ENCODE measurements at places on chromosomes 4 and X. TPM values are rescaled to one million over a fixed set of nuclear protein-coding genes. Genes with fewer than 3 reads are reported as not detected.

SPACA5 gene
- total RNA-seq: not detected

DNA sequence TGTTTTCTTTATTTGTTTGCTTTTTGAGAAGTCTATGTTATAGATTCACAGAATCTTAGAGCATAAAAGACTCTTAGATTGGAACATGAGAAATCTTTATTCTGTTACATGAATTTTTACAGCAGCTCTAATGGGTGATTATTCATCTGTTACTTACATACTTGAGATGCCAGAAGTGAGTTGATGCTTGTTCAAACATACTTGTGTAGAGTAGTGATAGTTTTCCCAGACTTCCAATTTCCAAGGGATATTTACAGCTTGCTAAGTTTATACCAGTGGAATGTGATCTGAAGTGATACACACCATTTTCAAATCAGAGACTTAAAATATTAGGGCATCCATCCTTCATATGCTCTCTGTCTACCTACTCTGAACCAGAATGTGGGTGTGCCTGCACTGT lies 252.9 kb upstream of the SMIM31 start:
- H3K36me3 ChIP-seq: no peaks in the 10 kb centered on the region
- H3K4me3 ChIP-seq: no peak overlapping the region
- H3K4me1 ChIP-seq: no peaks in the 10 kb centered on the region
- H3K27ac ChIP-seq: no peak overlapping the region
- DNase-seq: no peak

GRCh38 chrX:149984411-149984810 lies 46.1 kb upstream of the EOLA2 start:
- H3K4me1 ChIP-seq: no peaks in the 10 kb centered on the region
- H3K27me3 ChIP-seq: no peaks in the 10 kb centered on the region
- no peak overlapping the region for H3K27ac ChIP-seq
- no peaks in the 10 kb centered on the region for H3K36me3 ChIP-seq
- no peak for DNase-seq
- no peak overlapping the region for H3K4me3 ChIP-seq

- no peak overlapping the region for H3K4me3 ChIP-seq
- no peaks in the 10 kb centered on the region for H3K36me3 ChIP-seq
- no peak overlapping the region for H3K27ac ChIP-seq
- no peaks in the 10 kb centered on the region for H3K4me1 ChIP-seq
Observed at GRCh38 chrX:122584981-122585380, 599.1 kb upstream of the GRIA3 start.

- no peak for DNase-seq
- no peaks in the 10 kb centered on the region for H3K27me3 ChIP-seq
- no peak overlapping the region for H3K27ac ChIP-seq
- H3K4me1 ChIP-seq: no peaks in the 10 kb centered on the region
- no peak overlapping the region for H3K4me3 ChIP-seq
Observed at GRCh38 chr4:129917651-129918050, 821.7 kb downstream of the C4orf33 start.

DNA sequence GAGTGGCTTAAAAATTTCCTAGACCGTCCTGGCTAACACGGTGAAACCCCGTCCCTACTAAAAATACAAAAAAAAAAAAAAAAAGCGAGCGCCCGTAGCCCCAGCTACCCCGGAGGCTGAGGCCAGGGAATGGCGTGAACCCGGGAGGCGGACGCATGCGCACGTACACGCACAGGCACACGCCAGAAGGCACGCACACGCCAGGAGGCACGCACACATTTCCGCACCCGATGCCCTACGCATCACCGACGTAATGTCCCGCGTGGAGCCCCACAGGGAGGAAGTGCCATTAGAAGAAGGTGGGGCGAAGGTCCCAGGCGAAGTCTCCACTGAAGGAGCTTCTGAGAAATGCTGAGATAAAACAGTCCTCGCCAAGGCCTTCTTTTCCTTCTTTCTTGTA lies 41.4 kb downstream of the NLGN4X start:
- H3K27me3 ChIP-seq: no peaks in the 10 kb centered on the region
- H3K27ac ChIP-seq: no peak overlapping the region
- no peaks in the 10 kb centered on the region for H3K4me1 ChIP-seq
- H3K4me3 ChIP-seq: no peak overlapping the region
- H3K36me3 ChIP-seq: no peaks in the 10 kb centered on the region
- no peak for DNase-seq

DNA sequence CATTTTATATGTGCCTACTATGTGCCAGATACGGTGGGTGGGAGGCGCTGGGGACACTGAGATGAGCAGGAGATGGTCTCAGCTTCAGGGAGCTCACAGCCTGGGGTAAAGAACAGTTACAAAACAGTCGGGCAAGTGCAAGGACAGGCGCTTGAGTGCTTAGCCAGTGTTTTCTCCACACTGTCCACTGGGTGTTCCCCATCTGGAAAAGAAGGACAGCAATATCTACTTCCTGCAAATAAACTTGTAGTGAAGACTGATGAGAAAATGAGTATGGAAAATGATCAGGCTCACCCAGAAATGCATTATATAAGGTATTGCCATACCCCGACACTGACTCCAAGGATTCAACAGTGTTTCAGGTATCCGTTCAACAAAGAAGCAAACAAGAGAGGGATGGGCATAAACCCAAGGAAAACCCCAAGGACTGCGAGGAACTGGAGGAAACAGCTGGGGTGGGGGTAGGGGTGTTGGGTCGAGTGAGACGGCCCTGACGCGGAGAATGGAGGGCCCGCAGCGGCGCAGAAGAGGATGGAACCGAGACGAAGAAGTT lies 835 bp downstream of the TMEM185A start:
- peak overlapping the region; percentile 73 for H3K4me3 ChIP-seq
- no peaks in the 10 kb centered on the region for H3K36me3 ChIP-seq

CTAG1A gene
- not detected for total RNA-seq

DNA sequence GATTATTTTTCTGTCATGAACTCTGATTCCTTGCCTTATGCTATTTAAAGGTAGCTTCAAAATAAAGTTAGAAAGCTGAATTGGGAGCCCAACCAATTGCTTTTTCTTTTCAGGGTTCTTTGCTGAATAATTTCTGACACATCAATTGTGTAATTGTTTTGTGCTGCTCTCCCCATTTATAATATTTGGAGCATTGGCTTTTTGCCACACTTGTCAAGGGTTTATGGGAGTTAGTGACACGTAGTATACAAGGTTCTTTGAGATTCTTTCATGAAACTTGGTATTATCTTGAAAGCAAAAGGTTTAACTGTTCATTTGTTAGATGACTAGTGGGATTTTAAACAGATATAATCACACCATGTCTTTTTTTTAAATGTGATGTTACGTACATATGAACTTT lies 80.9 kb downstream of the POLA1 start:
- no peak overlapping the region for H3K4me3 ChIP-seq
- no peak for DNase-seq
- peaks cover 4% of the 10 kb centered on the region for H3K36me3 ChIP-seq
- H3K27ac ChIP-seq: no peak overlapping the region
- H3K27me3 ChIP-seq: no peaks in the 10 kb centered on the region

REST gene
- 68.0 TPM for total RNA-seq

CTAG1B gene
- total RNA-seq: not detected

GAGE12F gene
- total RNA-seq: not detected

GRCh38 chr4:117634716-117635115 lies 399.6 kb upstream of the NDST3 start:
- no peaks in the 10 kb centered on the region for H3K4me1 ChIP-seq
- no peak overlapping the region for H3K27ac ChIP-seq
- H3K27me3 ChIP-seq: no peaks in the 10 kb centered on the region
- H3K4me3 ChIP-seq: no peak overlapping the region

DNA sequence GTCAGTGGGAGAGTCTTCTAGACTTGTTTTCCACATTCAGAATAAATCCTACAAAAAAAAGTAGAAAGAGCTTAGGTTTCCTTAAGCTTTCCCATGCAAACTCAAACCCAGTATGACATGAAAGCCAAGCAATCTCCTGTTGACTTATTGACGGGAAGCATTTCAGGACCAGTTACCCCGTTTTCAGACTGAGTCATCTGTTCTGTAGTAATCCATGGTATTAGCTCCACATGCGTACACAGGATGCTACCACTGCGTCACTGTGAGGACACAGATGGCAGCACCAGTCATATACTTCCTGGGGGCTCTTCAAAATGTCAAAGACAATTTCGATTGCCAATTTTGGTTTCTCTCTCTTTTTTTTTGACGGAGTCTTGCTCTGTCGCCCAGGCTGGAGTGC lies 224.9 kb upstream of the MAD2L1 start:
- H3K4me3 ChIP-seq: no peak overlapping the region
- no peaks in the 10 kb centered on the region for H3K4me1 ChIP-seq
- no peak overlapping the region for H3K27ac ChIP-seq
- no peak for DNase-seq
- no peaks in the 10 kb centered on the region for H3K36me3 ChIP-seq
- no peaks in the 10 kb centered on the region for H3K27me3 ChIP-seq

GYPE gene
- not detected for total RNA-seq

All from CD4-positive, CD25-positive, alpha-beta regulatory T cell (primary cell).